Daoy (cell line): ENCODE measurements at places on chromosomes 5 and 9.

GRCh38 chr9:115717298-115717697, 436.3 kb upstream of the PAPPA start:
- no peak for DNase-seq

DNA sequence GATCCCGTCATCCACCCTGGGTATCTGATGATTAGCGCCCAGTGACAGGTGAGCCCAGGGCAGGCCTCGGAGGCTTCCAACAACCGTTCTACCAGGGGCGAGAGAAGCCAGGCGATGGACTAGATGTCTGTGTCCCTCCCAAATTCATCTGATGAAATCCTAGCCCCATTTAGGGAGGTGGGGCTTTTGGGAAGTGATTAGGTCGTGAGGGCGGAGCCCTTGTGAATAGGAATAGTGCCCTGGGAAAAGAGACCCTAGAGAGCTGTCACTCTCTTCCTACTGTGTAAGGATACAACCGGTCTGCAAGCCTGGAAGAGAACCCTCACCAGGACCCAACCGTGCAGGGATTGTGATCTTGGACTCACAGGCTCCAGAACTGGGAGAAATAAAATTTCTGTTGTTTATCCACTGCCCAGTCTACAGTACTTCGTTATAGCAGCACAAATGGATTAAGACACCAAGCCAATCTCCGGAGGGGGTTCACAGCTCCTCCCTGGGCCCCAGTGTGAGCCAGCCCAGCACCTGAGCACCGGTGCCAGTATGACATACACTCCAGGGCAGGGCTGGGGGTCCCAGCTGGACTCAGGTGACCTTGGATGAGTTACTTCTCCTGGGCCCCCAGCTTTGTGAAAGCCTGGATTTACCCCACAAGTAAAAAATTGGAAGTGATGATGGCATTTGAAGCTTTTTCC, 162.2 kb downstream of the DAB2IP start:
- DNase-seq = no peak

DNA sequence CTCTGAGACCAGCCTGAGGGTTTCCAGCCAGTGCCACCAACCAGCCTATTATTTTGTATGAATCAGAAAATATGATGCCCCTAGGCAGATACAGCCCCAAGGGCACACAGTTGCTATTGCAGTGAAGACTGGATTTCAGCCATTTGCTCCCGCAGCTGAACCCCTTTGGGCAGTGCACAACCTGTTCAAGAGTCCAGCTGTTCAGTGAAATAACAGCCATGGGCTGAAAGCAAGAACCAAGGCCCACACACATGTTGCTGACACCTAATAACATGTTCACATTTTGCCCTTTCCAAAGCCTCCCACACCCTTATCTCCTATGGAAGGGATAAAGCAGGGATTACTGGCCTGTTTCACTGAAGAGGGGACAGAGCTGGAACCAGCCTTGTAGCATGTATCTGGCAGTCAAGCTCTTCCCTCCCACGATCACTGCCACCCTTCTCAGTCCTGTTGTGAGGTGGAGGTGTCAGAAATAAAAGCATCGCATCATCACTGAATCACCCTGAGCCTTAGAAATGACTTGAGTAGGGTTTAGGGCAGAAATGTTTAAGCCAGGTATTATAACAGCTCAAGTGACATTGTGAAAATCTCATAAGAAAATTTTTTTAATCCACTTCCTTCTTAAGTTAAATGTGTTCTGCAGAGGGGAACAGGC, 137.1 kb upstream of the FSTL4 start:
- DNase-seq = no peak

DNA sequence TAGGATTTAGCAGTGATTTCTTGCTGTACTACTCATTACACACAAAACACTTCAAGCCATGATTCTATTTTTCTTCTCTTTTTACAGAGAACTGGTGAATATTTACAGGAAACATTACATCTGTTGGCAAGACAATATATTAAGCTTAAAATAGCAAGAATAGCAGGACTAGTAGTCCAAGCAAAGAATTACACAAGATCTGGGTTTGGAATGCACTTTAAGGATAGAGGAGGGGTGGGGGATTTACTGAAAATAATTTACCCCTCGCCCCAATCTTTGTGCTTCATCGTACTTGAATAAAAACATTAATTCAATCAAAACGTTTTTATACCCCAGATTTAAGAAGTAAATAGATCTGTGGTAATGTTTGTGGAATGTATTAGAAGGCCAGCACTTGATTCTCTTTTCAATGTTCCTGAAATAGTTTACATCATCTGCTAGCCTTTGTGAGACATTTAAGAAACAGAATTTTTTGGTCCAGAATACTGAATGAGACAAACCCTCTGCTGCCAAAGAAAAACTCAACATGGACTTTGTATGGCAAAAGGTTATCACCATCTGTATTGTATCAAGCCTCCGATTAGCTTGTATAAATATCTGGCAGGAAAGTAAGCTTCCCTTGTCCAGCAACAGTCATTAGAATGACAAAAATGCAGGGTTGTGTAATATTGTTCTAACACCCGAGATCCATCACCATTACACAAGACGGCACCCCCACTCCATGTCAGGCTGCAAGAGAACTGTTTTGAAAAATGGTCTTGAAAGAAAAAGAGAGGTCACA, 23.8 kb downstream of the SVEP1 start:
- no peak for DNase-seq
